ENCODE measurements at places on chromosomes 11 and 22.

- DNase-seq, result no peak
Observed at GRCh38 chr11:104161751-104162450, 2.0 kb downstream of the PDGFD start.

GRCh38 chr11:1235306-1235900 lies 12.5 kb downstream of the MUC5B start:
- peak; percentile 52 for DNase-seq

GRCh38 chr22:38238519-38239071 lies 34.2 kb downstream of the TMEM184B start:
- no peak for DNase-seq

DNA sequence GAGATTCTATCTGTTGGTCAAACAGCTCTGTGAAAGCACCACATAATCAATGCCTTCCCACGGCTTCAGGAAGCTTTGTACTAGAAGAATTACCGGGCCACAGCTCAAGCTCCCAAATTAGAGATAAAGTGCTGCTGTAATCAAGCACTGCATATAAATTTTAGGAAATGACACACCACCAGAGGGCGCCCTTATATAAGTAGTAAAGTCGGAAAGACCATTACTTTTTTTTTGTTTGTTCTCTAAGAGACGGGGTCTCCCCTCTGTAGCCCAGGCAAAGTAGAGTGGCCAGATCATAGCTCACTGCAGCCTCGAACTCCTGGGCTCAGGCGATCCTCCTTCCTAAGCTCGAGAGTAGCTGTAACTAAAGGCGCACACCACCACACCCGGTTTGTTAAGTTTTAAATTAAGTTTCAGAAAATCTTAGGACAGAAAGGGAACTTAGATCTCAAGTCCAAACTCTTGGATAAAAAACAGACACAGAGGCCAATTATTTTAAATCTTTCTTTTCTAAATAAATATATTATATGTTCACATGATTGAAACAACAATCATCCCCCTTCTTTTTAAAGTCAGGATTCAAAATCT lies 32.6 kb downstream of the PRCP start:
- DNase-seq, result peak; percentile 80

DNA sequence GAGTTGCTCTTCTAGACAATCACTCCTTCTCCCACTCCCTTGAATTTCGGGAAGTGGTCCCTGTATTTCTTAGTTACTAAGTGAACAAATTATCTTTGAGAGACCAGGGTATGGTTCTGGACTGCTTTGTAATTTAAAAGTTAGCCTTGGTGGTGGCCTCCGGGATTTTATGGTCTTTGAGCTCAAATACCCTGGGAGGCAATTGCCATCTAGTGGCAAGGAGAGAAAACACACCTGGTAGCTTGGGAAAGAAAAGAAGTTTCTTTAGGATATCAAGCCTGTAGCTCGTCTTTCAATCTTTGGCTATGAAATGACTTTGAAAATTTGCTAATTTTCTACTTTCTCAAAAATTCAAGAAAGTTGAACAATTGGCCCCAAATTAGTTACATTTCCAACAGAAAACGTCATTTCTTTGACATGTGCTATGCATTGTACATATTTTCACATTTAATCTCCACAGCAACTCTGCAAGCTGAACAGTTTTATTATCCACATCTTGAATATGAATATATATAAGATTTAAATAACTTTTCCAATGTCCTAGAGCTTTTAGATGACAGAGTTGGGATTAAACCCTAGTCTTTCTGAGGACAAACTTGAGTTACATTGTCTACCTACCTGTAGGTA lies 39.1 kb downstream of the MMP27 start:
- no peak for DNase-seq

- DNase-seq, result no peak
Observed at GRCh38 chr11:26243426-26243825, 88.5 kb upstream of the ANO3 start.

DNA sequence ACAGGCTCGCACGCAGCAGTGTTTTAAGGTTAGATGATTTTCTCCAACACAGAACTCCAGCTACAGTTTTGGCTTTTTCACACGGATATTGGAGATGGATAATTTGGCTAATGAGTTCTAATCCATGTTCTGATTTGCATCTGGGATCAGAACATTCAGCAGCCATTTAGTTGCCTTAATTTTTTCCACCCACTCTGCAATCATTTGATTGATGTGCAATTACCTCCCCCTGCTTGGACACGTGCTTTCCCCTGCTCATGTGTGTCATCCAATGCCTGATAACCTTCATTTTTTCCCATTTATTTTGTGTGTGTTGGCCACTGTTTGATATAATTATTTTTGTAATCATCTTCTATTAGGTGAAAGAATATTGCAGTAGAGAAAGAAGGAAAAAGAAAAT lies 257.8 kb downstream of the ST3GAL4 start:
- no peak for DNase-seq

DNA sequence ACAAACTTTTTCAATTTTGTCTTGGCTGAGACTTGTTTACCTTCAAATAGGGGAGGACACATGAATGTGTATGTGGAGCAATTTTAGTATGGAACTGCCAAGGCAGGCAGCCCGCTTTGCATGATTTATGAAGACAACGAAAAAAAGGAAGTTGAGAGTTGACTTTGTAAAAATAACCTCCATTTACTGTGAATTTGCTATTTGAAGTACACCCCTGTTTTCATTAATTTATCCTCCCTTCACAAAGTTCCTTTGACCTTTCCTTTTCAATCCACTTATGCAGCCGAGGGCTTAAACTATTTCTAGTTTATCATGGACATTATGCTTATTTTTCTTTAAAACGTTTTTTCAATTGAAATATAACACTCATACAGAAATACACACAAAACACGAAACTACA lies 369.6 kb upstream of the CADM1 start:
- DNase-seq, result no peak

DNA sequence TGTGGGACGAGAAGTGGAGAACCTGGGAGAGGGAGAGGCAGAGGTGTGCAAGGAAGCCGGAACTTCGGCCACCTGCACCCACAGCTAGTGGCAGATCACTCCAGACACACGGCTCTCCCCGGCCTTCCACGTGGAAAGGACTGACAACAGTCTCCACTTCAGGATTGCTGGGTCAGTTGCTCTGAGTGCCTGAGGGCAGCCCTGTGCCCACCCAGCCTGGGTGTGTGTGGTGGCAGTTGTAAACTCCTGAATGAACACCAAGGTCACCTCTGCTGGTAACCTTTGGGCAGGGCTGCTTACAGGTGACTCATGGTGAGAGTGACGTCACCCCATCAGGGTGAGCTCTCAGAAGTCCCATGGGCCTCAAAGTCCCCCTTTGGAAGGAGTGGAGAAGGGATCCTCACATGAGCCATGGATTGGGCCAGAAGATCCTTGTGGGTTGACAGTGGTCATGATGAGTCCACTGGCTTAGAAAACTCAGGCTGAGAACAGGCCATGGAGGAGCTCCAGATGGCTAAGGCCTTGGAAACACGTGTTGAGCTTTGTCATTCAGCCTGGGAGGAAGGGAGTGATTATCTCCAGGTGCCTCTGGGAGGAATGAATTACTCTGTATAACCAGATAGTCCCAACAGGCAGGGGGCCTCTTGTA lies 71.3 kb downstream of the BCR start:
- DNase-seq, result no peak

- no peak for DNase-seq
Observed at GRCh38 chr22:31133911-31134310, 6.4 kb downstream of the PLA2G3 start.

- no peak for DNase-seq
Observed at GRCh38 chr11:12121517-12121916, 11.1 kb downstream of the MICAL2 start.

GRCh38 chr22:25485626-25486545 lies 78.6 kb upstream of the GRK3 start:
- DNase-seq, result no peak

DNA sequence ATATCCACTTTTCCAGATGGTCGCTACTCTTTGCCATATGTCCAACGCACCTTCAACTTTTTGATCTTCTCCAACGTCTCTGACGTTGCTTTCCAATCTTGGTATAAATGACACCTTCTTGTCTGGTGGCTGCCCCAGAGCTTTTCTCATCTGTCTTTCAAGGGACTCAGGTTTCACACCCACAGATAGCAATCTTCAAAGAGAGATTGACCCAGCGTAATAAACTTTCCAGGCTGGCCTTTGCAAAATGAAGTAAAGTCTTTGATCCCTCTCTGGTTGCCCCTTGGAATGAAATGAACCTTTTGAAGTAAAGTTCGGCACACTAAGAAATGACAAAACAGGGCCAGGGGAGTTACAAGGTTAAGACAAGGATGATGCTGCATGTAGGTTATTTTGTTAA lies 138.4 kb upstream of the BDNF start:
- no peak for DNase-seq

DNA sequence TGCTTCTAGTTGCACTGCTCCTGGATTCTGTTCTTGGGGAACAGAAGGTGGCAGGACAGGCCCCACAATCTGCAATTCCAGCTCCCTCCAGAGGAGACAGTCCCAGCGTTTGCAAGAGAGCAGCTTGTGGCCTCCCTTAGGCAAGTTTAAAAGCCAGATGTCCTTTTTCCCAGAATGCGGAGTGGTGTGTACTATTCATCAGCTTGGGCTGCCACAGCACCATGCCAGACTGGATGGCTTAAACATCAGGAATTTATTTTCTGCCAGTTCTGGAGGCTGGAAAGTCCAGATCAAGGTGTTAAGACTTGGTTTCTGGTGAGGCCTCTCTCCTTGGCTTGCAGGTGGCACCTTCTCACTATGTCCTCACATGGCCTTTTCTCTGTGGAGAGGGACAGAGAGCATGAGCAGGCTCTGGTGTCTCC lies 11.7 kb downstream of the MIAT start:
- DNase-seq, result no peak

DNA sequence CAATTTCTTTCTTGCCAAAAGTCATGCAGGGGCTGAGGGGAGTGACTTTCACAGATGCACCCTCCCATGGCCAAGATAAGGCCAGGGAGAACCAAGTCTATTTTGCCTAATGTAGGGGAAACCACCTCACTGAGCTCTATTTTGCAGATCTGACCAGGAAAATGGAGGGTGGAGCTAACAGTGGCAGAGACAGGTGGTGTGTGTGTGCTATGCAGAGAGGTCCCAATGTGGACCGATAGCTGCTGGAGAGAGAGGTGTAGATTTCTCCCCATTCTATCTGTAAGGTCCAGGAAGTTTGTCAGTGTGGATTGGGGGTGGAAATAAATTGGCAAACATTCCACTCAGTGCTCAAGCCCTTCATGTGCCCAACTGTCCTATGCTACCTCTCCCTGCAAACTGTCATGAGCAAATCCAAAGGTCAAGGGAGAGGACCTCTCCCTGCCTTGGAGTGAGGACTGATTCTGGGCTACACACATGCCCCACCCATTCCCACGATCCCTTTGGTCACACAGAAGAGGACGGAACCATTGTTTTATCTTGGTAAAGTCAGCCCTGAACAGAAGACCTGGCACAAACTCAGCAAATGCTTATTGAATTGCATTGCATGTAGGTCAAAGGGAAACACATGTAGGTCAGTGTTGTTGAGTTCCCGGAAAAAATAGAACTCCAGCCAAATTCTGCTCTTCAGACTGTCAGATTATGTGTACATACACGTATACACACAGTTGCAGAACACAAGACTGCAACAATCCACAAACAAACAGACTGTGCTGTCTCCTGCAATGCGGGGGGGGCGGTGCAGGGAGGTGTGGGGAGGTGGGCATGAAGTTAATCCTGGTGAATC lies 65.9 kb downstream of the C11orf58 start:
- DNase-seq, result no peak

GRCh38 chr11:2772544-2773031 lies 72.8 kb upstream of the KCNQ1OT1 start:
- DNase-seq, result no peak

DNA sequence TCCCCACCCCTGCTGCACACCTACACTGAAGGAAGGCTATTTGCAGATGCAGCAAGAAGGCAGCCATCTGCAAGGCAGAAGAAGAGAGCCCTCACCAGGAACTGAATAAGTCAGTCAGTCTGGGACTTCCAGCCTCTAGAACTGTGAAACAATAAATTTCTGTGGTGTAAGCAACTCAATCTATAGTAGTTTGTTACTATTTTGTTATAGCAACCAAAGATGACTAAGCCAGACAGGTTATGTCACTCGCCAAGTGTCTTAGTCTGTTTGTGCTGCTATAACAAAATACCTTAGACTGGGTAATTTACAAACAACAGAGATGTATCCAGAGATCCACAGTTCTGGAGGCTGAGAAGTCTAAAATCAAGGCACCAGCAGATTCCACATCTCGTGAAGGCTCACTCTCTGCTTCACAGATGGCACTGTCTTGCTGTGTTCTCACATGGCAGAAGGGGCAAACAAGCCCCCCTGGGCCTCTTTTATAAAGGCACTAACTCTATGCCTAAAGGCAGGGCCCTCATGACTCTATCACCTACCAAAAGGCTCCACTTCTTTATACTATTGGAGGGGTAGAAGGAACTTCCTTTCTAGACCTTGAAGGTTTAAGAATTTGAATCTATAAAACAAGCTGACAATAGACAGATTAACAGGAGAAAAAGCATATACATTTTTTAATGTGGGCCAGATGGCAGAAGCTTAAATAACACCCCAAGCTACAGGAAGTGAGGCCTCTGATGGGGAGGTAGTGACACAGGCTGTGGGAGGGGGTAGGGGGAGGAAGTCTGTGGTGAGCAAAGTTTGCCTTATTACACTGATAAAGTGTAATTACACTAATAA lies 12.3 kb downstream of the APOL6 start:
- peak; percentile 83 for DNase-seq

- peak; percentile 76 for DNase-seq
Observed at GRCh38 chr22:30286813-30287647, 2.3 kb downstream of the CASTOR1 start.

- no peak for DNase-seq
Observed at GRCh38 chr11:68309621-68310185, 2.7 kb upstream of the LRP5 start.

DNA sequence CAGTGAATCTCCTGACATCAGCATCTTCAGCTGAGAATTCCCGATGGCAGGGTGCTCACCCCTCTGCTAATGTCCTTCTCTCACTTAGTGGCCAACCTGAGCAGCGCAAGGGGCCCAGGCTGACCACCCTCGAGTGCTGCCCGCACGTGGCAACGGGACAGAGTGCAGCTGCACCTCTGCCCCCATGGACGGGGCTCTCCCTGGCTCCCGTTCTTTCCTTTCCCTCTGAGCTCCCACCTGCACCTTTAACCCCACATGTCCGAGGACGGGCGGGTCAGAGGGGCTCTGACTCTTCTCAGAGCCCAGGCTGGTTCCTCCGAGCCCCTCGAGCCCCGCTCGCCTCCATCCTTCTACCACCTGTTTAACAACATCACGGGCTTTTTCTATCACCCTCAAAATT lies 19.8 kb downstream of the MOB2 start:
- no peak for DNase-seq

- DNase-seq, result no peak
Observed at GRCh38 chr11:120306519-120307242, 18.4 kb upstream of the TLCD5 start.

- peak; percentile 16 for DNase-seq
Observed at GRCh38 chr11:76380159-76380976, 564 bp downstream of the THAP12 start.

- no peak for DNase-seq
Observed at GRCh38 chr11:18463439-18463838, 7.8 kb downstream of the LDHAL6A start.

- no peak for DNase-seq
Observed at GRCh38 chr11:8081591-8082250, 710 bp downstream of the TUB start.

- DNase-seq, result no peak
Observed at GRCh38 chr22:19639610-19640135, 74.6 kb upstream of the SEPTIN5 start.

GRCh38 chr11:94662065-94662779 lies 95.1 kb downstream of the PIWIL4 start:
- no peak for DNase-seq

GRCh38 chr11:109756951-109757350 lies 335.0 kb downstream of the C11orf87 start:
- DNase-seq, result no peak

GRCh38 chr22:27212617-27213177 lies 555.3 kb downstream of the MIAT start:
- DNase-seq, result no peak
